A549 treated with AZD2906 at 1 μM for 4 hours (cell line): ENCODE measurements at places on chromosomes 12 and 14. TPM values are rescaled to one million over a fixed set of nuclear protein-coding genes. Genes with fewer than 3 reads are reported as not detected.

Gene ARF3
- total RNA-seq, result 114 to 159 TPM (median 151 TPM) in 5 replicates

Gene ZDHHC22
- total RNA-seq, result 0.19 to 0.29 TPM (median 0.24 TPM) in 5 replicates

Gene REP15
- 0.14 to 0.52 TPM (median 0.30 TPM) in 5 replicates for total RNA-seq

Gene PPP1R36
- 0.17 to 0.38 TPM (median 0.33 TPM) in 5 replicates for total RNA-seq

Gene KRT83
- total RNA-seq, result 3.3 to 6.3 TPM (median 5.5 TPM) in 5 replicates
